ENCODE measurements at places on chromosomes 7 and 10.
A peak's percentile ranks its signal among the peaks of the same experiment; 100 is the strongest.

GRCh38 chr7:130273081-130273932, 6.6 kb downstream of the CPA2 start:
- DNase-seq, result peak; percentile 91

GRCh38 chr10:91090761-91091529, 129.5 kb upstream of the PCGF5 start:
- DNase-seq, result peak; percentile 4

DNA sequence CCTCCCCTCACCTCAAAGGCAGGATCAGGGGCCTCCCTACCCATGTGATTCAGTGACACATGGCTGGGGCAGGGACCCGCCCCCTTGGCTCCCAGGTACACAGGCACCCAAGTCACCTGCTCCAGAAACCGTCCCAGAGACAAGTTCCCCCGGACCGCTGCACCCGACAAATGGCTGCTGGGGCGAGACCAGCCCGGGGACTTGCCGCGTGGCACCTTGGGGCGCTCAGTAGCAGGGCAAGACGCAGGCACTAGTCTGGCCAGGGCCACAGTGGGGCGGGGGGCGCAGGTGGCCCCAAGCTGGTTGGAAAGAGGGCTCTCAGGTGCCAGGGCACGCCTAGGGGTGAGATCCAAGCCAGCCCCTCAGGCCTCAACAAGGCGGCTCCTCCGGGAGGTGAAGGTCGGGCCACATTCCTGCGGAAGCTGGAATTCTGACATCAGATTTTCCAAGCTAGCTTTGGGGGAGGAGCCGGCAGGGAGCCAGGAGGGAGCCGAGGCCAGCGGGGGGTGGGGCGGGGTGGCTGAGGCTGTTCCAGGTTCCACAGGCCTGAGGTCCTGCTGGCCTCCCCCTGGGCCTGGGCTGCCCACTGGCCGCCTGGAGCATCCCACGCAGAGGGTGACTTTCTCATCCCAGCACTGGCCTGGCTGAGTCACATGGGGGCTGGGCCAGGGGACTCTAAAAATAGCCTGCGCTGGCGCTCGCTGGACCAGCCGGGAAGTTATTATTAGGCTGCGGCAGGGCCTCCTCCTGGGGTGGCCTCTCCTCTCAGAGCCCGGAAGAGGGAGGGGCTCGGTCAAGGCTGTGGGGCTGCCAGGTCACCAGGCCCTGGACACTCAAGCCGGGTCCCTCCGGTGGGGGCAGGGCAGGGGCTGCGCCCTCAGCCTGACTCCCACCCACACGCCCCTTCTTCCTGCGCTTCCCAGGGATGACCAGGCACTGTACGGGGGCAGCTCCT, 20.5 kb upstream of the INPP5A start:
- peak; percentile 93 for DNase-seq

DNA sequence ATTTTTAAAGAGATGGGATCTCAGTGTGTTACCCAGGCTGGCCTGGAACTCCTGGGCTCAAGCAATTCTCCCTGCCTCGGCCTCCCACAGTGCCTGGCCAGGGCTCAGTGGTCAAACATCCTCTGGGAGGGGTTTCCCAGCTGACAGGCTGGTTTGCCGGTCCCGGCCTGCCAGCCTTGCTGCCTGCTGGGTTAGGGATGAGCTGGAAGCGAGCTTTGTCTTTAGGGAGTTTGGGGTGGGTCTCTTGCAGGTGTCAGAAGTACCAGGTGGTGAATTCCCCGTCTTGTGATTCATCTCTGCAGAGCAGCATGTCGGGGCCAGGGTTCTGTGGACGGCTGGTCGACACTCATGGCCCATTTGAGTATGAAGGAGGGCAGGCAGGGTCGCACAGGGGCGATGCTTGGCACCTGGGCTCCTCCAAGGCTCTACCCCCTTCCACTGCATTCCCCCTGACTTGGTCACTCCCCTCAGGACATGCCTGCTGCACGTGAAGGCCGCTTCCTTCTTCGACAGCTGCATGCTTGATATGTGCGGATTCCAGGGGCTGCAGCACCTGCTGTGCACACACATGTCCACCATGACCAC, 30.3 kb downstream of the ZAN start:
- DNase-seq, result no peak

GRCh38 chr7:140214075-140214684, 37.4 kb upstream of the KDM7A start:
- DNase-seq, result no peak

- no peak for DNase-seq
Measured at GRCh38 chr7:104992306-104992705, 21.7 kb upstream of the KMT2E start.

DNA sequence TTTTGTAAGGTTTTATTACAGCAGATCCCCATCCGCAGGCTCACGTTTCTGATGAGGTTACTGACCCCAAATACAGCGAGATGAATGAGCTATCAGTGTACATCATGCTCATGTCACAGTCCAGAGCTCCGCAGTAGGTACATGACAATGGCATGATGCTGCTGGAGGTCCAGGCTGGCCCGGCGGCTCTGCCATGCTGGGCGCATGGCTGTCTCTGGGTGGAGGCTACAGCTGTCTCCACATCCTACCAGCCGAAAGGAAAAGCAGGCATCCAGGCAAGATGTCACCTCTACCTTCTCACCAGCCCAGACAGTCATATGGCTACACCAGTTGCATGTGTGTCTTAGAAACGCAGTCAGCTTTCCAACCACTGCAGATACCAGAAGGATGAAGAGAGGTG, 90.9 kb upstream of the RNF32 start:
- DNase-seq, result no peak

DNA sequence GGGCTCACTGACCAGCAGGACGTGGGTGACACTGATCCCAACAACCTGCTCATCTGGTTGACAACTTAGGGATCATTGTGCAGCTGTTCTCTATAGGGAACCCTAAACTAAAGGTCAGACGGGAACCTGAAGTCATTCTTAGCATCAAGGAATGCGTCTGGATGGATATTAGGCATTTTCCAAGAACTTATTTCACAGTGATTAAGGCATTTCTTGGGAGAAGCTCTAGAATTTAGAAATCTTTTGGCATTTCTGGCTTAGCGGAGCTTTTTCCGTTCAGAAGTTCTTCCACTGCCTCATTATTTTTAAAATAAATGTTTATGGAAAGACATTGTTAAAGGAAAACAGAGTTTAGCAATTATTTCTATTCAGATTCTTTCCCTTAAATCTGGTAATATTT, 303.3 kb upstream of the IGFBP3 start:
- no peak for DNase-seq

DNA sequence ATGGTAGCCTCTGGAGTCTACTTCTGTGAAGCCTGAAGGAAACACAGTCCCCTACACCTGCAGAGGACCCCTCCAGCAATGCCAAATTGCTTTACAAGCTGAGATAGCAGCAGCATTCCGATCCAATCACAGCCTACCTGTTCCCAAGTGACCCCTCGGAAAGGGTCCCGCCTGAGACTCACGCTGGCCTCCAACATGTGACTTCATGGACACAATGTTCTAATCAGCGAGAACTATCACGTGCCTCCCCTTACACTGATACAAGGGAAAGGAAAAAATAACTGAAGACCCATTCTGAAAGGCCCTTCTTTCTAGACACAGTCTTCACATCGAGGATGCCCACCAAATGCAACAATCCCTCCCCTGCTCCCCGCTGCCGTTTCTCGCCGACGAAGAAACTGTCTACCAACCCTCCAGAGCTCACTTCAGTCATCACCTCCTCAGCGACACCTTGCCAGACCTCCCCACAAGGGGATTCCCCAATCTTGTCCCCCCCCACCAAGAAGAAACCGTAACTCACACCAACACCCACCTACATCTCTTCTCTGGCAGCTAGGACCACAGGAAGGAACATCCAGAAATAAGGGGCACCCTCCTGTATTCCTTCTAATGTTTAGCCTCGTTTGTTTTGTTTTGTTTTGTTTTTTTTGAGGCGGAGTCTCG, 1.8 kb downstream of the SNX8 start:
- DNase-seq, result no peak

DNA sequence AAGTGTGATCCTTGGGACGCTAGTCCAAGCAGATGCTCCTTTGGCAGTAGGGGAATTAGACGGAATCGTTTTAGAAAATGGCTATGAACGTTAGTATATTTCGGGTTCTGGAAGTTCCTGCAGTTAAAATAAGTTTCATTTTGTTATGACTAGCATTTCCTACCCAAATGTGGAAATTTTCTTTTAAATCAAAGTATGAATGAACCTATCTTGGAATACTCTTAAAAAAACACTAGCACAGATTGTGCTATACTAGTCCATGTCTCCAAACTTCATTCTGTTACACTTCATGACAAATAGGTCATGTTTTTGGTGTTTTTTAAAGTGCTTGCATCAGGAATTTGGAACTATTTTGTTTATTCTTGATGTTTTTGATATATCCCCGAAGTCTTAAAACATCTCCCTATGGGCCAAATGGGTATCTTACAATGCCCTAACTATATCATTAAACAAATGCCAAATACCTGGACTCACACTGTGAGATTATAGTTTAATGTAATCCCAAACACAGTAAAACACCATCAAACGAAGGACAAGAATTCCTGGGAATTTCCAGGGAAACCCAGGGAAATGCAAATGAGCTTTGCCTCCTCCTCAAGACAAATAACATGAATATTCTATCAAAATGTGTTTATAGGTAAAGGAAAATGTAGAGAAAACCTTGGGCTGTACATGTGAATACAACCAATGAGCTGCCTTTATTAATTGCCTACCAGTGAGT, 75.9 kb upstream of the PTPRZ1 start:
- no peak for DNase-seq

GRCh38 chr10:122551450-122551849, 9.1 kb upstream of the DMBT1 start:
- no peak for DNase-seq
